Fibroblast of skin of abdomen (primary cell): ENCODE measurements at places on chromosomes 2 and 18.

DNA sequence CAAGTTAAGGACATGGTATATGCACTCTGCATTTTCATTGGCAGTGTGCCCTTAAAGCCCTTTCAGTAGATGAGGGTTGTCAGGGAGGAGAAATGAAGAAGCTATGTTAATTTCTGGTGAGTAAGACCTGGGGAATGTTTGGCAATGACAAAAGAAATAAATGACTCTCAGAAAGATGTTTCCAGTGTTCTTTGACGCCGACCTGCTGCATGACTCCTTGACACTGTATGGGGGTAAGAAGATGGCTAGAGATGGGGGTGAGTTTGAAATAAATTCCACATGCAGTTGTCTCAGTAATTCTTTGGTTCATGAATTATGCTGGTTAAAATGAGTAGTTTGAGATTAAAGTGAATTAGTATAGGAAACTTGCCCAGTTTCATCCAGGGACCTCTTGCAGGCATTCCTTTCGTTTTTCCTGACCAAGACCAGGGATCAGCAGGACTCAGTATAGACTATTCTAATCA, 5.9 kb downstream of the CCDC121 start:
- DNase-seq = peak; percentile 97

GRCh38 chr18:13566941-13567746, 159.2 kb downstream of the FAM210A start:
- DNase-seq = no peak

GRCh38 chr2:15010346-15010745, 377.8 kb downstream of the LRATD1 start:
- no peak for DNase-seq

GRCh38 chr2:190376591-190377245, 31.4 kb upstream of the MFSD6 start:
- DNase-seq = no peak

- no peak for DNase-seq
Observed at GRCh38 chr2:100321179-100321865, 979 bp downstream of the LONRF2 start.

- no peak for DNase-seq
Observed at GRCh38 chr2:182610231-182610630, 105.8 kb upstream of the DNAJC10 start.

- DNase-seq = peak; percentile 85
Observed at GRCh38 chr18:70390371-70391090, 101.7 kb downstream of the SOCS6 start.

DNA sequence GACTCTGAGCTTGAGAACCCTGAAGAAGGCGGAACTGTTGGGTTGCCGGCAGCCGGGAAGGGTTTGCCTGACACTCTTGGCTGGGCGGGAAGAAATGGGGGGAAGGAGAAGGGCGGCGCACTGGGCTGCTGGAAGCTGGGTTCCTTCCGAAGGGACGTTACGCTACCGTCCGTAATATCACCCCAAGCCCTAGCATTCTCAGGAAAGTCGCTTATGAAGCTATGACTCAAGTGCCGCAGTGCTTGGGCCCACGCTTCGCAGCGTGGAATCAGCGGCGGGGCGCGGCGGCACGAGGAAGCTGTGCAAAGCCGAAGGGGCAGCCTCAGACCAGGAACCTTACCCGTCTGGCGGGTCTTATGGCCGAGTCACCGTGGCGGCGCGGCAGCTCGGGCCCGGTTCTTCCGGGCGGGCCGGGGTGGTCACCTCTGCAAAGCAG, 50.2 kb upstream of the SIGLEC15 start:
- DNase-seq = peak; percentile 82

GRCh38 chr18:48796491-48797205, 154.1 kb downstream of the SMAD7 start:
- DNase-seq = no peak

DNA sequence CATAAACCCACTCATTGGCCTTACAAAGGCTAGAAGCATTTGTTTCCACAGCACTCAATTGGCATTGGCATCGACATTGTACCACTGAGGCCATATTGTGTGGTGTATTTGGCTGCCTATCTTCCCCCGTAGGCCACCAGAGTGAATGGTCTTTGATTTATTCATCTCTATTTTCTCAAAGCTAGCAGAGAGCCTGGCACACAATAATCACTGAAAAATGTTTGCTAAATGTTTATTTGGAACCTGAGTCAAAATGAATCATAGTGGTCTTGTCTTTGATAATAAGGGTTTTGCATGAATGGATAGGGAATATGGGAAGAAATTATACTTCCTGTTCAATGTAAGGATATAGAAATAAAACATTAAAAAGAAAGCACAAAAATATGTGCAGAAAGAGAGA, 107.3 kb upstream of the SLC8A1 start:
- no peak for DNase-seq

DNA sequence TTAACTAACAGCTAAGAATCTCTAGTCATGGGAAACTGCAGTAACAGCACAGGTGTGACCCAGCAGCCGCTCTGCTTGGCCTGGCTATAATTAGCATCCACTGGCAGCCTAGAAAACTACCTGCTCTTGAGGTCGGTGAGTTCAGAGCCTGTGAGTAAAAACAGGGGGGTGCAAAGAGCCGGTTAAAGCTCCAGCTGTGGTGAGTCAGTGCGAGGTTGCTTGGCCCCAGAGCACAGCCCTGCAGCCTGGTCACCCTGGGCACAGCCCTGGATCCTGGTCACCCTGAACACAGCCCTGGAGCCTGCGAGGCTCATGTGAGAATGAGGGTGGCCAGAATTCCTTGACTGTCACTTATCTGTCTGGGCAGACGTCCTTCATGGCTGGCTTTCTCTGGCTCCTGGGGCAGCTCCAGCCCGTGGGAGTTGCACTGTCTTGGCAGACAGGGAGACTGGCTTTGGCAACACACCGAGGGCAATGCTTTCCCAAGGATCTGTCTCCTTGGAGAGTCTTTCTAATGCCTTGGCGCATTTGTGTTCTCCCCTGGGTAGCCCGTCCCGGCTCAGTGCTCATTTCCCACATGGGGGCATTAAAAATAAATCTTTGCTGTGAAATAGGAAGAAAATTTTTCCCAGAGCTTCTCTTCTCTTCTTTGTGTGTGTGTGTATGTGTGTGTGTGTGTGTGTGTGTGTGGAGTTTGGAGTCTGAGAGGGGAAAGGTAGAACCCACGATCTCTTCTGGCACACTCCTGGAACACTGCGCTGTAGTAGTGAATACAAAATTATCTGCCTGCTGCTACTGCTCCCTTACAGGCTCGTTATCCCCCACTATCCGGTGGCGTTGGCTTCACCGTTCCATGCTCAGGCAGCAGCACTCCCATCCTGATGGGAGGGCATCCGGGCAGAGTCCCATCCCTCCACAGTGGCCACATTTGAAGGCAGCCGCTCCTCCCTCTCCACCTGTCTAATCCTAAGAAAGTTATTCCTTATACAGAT, 250.2 kb upstream of the MEX3C start:
- no peak for DNase-seq

- DNase-seq = no peak
Observed at GRCh38 chr2:113979191-113980128, 89.6 kb downstream of the ACTR3 start.

DNA sequence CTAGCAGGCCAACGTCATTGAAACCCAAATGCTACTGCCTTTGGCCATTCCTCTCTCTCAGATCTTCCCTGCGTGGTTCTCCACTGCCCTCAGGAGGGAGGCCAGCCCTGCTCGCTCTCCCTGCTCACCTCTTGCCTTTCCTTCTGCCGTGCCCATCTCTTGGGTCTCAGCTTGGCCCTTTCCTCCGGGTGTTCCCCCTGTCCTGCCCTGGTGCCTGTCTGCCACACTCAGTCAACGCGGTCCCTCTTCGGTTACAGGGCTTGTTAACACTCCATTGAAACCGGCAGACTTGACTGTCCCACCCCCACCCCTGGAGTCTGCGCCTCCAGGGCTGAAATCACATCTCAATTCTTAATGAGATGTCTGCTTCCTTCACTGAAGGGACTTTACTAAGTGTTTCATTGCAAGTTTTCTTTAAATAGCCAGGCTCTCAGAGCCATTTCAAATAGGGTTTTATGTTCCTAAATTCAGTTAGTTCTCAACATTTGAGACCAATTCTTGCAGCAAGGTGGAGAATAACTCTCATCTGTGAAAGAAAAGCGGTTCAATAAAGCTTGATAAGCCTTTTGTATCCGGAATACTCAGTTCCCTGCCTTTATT, 237.6 kb downstream of the DYSF start:
- DNase-seq = no peak

- DNase-seq = no peak
Observed at GRCh38 chr18:23400918-23401317, 52.2 kb upstream of the RIOK3 start.

- no peak for DNase-seq
Observed at GRCh38 chr2:174365571-174365970, 30.0 kb upstream of the SCRN3 start.

DNA sequence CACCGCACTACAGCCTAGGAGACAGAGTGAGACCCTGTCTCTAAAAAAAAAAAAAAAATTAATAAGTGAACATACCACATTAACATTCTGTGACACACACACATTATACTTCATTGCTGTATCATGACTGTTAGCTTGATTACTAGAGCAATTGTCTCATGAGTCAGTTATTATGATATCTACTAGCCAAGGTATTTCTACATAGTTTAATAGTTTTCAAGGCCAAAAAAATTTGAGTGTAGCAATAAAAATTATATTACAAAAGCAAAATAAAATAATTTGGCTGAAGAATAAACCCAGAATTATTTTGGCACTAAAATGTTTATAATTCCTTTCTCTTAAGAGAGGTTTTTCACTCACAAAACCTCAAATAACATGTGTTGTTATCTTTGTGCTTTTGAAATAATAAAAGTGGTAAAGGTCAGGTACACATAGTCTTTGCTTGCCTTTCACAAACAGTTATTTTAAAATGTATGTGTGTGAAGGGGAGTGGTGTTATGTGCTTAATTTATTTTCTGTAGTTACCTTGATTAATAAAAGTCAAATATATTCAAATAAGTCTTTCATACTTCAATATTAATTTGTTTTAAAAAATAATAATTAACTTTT, 136.9 kb upstream of the SPOPL start:
- DNase-seq = peak; percentile 76

DNA sequence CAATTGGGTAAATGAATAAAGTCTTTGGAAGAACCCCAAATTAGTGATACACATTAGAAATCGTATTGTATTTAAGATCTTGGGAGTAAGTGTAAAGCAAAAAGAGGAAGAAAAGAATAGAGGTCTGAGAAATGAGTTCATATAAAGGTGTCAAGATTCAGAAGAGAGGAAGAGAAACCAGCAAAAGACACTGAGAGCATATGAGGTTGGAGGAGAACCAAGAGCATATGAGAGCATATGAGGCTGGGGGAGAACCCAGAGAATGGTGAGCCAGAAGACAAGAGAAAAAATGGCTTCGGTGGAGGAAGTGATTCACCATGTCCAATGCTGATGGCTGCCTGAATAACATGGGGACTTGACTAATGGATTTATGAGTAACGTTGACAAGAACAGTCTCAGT, 620.1 kb upstream of the GCFC2 start:
- DNase-seq = no peak

DNA sequence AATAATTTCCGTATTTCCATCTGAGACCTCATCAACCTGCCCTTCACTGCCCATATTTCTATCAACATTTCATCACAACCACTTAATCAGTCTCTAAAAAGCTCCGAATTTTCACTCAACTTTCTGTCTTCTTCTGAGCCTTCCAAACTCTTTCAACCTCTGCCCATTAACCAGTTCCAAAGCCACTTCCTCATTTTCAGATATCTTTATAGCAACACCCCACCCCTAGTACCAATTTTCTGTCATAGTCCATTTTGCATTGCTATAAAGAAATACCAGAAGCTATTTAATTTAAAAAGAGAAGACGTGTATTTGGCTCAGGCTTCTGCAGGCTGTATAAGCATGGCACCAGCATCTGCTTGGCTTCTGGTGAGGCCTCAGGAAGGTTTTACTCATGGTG, 107.0 kb downstream of the PTGR3 start:
- no peak for DNase-seq

DNA sequence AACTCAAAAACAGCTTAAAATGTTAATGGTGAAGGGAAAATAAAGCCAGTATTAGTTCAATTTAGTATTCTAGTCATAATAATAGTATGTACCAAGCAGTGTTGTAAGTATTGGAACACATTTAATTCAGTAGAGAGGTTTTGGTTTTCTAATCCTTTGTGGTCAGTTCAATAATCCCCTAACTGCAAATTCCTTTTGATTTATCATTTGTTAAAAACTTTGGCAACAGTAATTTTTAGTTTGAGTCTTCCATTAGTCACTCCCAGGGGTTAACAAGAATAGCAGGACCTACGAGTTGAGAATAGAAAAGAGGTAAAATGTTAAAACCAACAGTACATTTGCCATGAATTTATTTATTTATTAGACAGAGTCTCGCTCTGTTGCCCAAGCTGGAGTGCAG, 10.7 kb downstream of the MRPL44 start:
- peak; percentile 84 for DNase-seq

GRCh38 chr2:61750624-61751023, 103.2 kb downstream of the FAM161A start:
- peak; percentile 72 for DNase-seq

DNA sequence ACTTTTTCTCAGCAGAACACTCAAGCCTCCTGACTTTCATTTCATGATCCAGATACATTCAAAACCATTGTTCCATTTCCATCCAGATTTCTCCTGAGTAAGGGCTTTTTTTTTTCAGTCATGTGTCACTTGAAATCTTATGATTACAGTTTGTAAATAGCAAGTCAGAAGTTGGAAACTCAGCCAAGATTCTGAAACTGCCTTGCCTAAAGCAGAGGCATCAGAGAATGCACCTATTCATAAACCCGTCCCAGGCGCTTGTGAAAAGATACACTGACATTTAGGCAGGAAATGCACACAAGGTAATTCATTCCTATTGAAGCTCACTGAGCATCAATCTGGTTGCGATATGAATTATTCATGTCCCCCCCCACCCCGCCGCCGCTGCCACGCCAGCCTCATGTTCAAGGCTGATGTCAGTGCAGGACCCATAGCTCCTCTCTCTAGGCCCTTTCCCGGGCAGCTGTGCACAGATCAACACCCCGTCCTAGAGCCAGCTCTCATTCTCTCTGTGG, 30.4 kb upstream of the MGAT4A start:
- no peak for DNase-seq

DNA sequence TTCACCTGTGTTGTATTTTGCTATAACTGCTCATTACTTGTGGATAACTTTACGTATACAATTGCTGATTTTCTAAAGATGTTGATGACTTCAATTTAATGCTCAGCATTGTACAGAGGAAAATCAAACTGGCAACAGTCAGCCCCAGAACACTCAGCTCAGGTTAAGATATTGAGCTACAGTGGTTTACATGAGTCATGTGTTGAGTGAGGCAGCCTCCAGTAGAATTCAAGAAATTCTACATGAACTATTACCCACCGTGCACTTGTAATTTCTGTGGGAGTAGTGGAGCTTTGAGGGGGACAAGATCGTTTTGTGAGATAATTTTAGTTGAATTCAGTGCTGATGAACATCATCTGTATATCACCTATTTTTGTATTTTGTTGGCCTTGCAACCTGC, 292.3 kb downstream of the ALPK2 start:
- no peak for DNase-seq
